ENCODE measurements at places on chromosomes 13 and 19.

GRCh38 chr13:83929157-83929556 is 46.9 kb upstream of the SLITRK1 start:
- no peak for DNase-seq

GRCh38 chr13:46797501-46798237 is 708 bp upstream of the ESD start:
- DNase-seq, result no peak

DNA sequence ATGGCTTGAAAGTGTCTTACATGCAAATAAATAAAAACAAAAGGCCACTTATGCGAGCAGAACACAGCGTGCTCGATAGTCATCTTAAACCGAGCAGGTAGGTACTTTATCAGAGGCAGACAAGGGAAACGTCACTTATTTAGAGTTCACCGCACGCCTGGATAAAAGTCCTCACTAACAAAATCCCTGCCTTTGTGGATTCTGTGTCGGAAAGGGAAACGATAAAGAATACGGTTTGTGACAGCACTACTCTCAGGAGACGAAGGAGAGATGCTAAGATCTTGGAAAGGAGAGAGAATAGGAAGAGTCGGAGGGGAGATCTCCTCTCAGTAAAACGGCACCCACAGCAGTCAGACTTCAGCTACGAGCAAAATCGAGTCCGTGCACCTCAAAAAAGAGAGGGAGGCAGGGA is 581 bp downstream of the RCBTB1 start:
- DNase-seq, result no peak

DNA sequence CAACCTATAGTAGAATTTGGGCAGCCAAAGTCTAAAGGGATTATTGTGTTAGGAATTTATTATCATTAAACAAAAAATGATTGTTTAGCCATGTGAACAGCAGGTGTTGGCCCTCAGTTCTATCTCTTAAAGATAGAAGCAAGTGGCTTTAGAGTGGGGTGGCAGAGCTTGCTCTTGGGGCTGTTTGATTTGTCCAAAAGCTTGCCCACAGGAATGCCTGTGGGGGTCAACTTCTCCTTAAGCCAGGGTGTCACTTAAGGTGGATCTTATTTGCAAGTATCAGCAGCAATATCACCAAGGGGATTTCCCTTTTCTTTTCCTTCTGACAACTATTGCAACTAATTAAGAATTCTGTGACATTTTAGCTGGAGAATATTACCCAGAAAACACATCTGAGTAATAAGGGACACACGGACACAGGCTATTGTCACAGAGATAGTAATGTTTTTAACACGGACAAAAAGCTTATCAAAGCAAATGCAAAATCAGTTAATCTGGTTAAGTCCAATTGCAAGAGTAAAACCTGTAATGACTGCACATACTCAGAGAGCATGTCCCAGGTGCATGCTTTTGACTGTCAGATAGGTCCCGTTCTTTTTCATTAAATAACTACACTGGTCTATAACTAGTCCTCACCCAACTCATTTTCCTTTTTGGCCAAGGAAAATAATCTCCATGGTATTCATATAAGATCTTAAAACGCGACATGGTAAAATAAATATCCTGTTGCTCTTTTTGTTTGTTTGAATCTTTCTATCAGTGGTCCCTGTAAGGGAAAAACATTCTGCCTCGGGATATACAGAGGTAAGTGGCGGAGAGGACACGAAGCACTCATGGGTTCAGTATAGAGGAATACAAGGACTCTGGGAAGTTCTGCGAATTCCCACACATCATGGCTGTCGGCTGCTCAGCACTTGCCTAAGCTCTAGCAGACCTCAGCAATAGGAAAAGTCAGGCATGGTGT is 172.1 kb upstream of the RFC3 start:
- no peak for DNase-seq

- no peak for DNase-seq
These were observed 11.7 kb upstream of the FAM216B start for GRCh38 chr13:42769650-42770049.

- DNase-seq, result no peak
These were observed 65.3 kb upstream of the ZNF681 start for GRCh38 chr19:23823952-23824389.

GRCh38 chr13:73933795-73934194 is 200.4 kb downstream of the KLF12 start:
- DNase-seq, result no peak

GRCh38 chr19:1213391-1214286 is 8.1 kb downstream of the STK11 start:
- DNase-seq, result no peak

DNA sequence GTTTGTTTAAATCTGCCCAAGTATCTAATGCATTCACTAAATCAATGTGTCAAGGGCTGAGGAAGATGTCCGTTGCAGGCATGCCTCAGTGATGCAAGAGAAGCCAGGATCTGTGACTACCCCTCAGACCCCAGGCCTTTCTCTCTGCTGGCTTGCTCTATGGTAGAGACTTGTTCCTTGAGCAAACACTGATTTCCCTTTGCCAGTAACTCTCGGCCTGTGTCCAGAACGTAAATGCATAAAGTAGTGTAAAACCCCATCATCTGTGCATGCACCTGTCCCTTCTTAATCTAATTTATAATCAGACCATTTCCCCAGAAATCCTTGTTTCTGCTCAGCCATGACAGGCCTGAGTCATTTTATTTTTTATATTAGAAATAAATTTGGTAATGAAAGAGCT is 28.7 kb upstream of the FRY start:
- no peak for DNase-seq

DNA sequence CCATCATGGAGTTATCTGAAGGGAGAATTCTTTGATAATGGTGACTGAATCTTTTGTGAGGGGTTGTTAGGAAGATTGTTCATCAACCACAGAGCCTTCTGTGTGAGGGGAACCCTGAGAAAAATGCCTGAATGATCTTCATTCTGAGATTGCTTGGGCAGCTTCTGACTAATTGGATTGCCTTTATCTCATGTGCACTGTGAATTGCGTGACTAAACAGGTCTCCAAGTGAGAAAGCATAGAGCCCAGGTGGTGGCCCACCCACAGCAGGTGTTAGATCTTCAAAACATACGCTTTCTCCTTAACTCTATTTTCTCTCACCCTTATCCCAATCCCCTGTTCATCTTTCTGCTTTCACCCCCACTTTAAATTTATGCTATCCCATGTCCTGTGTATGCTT is 58.3 kb downstream of the DOCK9 start:
- no peak for DNase-seq

- DNase-seq, result no peak
These were observed 1992.9 kb upstream of the PCDH20 start for GRCh38 chr13:63408331-63409189.

DNA sequence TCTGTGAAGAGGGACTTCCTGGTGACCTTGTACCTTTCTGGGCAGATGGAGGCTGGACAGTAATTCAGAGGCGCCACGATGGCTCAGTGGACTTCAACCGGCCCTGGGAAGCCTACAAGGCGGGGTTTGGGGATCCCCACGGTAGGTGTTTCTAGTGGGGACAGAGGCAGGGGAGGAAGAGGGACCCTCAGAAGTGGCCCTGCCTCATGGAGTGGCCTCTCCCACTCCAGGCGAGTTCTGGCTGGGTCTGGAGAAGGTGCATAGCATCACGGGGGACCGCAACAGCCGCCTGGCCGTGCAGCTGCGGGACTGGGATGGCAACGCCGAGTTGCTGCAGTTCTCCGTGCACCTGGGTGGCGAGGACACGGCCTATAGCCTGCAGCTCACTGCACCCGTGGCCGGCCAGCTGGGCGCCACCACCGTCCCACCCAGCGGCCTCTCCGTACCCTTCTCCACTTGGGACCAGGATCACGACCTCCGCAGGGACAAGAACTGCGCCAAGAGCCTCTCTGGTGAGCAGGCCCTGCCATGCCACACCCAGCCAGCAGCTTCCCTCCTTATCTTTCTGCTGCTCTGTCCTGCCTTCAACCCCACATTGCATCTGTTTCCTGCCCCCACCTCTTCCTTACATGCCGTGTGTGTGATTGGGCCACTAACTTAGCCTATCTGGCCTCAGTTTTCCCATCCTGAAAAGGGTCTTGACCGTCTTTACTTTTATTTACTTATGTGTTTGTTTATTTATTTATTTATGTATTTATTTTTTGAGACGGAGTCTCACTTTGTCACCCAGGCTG is 7.3 kb downstream of the ANGPTL4 start:
- no peak for DNase-seq

DNA sequence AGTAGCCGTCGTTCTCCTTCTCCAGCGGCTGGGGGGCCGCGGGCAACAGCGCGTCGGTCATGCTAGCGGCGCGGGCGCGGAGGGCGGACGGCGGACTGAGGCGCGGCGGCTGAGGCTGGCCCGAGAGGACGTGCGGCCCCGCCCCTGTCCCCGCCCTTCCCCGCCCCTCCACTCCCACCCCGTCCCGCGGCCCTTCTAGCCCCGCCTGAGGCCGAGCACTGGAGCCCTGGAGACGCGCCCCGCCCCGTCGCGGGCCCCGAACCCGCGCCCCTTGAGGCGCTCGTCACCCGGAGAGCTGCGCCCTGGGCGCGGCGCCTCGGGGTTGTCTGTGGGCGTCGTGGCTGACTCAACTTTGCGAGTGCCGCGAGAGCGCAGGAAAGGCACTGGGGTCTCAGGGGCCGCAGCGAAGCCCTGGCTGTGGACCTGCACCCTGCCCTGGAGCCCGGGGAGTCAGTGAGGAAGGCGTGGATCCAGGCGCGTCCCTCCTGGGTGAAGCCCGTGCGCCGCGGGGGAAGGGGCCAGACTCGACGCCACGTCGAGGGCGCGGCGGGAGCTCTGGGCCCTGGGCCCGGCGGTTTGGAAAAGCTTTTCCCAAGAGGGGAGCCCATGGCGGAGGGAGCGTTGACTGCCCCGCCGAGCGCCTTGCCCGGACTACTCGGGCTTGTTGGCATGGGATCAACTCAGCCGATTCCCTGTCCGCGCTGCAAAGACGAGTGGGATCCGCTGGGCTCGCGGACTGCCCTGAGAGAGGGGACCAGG is at the start of gene RHPN2:
RHPN2 (minus strand) TSS at position 97 of the 759 bp plus-strand sequence; CDS start at position 61, 36 bp downstream.
- peak; percentile 58 for DNase-seq

DNA sequence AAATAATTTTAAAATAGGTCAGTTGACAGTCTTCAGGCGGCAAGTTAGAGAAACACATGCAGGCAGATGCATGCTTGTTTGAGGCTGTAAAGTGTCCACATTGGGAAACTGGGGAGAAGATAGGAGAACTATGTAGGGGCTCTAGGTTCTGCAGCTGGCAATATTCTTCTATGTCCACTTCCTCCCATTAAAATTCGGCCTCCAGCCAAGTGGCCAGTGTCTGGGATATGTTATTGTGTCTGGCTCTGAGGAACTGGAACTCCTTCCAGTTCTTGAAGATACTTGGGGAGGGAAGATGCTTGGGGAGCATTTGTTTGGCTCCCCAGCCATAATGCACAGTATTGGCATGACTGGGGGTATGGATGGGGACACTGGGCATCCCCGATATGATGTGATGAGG is 20.9 kb upstream of the KLF2 start:
- no peak for DNase-seq

GRCh38 chr13:27578121-27579030 is 42.0 kb downstream of the LNX2 start:
- DNase-seq, result no peak

Data from stimulated activated CD4-positive, alpha-beta T cell treated with anti-CD3 and anti-CD28 coated beads, Interleukin-2, amount 100 ng/mL, for 48 hours (primary cell).